CD4-positive, alpha-beta T cell treated with Interleukin-4 for 4 hours (primary cell): ENCODE measurements at places on chromosomes 11 and 22.

DNA sequence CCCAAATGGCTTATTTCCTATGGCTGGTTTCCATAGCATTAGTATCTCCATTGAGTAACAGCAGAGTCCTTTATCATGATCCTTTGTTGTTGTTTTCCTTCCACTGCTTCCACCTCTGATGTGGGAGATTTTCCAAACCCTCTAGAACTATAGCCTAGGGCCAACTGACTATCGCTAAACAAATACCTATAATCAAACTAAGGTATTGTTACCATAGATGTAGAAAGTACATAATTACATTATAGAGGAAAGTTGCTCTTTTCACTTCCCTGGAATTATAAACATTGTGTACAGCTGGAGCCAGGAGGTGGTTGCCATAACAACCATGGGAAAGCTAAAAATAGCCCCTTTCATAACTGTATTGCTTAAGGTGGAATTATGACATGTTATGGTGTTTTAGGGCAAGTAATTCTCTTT is 47.0 kb upstream of the ALKBH3 start:
- DNase-seq = no peak

- no peak for DNase-seq
These were observed 443.5 kb downstream of the SOX6 start for GRCh38 chr11:15912825-15913224.

GRCh38 chr11:130527636-130528297 is 79.3 kb downstream of the ADAMTS15 start:
- DNase-seq = no peak

DNA sequence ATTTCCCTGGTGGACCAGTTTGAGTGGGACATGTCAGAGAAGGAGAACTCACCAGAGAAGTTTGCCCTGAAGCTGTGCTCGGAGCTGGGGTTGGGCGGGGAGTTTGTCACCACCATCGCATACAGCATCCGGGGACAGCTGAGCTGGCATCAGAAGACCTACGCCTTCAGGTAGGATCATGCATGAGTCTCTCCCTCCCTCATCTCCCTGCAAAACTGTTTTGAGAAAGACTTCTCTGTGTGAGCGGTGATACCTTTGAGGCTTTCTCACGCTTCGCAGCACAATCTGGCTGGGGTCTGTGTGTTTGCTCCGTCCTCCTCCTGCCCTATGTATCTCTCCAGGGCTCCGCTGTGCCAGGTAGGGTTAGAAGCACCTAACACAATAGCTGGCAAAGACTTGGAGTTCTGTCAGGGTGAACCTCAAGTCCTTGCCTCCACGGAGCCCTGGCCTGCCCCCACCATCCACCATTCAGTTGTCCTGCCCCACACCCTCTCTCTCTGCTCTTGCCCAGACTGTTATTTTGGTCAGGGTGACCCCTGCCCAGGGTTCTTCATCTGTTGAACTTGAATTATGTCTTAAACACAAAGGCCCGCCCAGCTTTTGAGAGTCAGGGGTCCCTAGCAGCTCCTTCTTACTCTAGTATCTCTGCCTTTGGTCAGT is 13.4 kb downstream of the DERL3 start:
- DNase-seq = no peak

DNA sequence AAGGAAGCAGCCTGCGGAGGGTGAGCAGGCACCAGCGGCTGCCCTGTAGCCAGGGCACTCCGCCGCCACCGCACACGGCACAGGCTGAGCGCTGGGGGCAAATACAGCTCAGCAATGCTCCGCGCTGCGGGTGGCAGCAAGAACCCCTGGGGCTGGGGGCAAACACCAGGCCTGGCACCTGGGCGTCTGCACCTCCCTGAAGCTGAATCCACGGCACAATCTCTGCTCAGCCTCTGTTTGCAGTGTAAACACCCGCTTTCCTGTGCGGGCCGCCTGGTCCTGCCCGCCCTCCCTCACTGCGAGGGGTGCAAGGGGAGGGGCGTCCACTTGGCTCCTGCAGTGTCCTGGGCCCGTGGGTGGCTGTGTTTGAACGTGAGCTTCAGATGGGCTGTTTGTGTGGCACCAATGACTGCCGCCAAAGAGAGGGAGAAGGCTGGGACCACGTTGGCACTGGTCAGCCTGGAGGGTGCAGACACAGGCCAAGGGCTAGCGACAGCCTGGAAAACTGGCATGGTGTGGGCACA is 14.8 kb upstream of the MPPED1 start:
- no peak for DNase-seq

DNA sequence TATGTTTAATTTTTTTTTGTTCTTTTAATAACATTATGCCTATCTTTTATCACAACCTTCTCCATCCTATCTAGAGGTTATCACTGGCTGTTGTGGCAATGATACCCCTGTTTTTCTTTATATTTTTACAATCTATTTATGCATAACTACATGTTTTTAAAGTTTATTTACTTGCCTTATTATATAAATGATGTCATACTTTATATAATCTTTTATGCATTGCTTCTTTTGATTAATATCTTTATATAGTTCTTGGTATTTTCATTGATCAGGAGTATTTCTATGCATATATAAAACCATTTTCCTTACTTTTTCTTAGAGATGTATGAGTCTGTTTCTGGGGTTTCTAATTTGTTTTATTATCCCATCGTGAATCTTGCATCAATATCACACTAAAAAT is 719.8 kb upstream of the RAG2 start:
- no peak for DNase-seq

GRCh38 chr11:128397362-128397761 is 190.0 kb downstream of the ETS1 start:
- no peak for DNase-seq

GRCh38 chr11:3799143-3799542 is 1.8 kb upstream of the NUP98 start:
- no peak for DNase-seq

DNA sequence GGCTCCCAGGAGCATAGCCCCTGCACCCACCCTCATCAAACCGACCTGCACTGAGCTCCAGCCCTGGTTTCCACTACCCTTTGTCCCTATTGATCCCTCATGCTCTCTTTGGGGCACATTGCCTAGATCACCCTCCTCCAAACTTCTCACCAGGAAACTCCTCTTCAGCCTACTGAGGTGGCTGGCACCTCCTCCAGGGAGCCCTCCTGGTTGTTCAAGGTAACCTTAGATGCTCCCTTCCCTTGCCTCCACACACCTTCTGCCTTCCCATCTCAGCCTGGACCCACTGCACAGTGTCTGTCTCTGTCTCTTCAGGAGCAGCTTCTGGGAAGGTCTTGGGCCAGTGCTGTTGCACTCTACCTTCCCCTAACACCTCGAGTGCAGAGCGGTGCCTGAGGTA is 15.8 kb upstream of the WNT7B start:
- DNase-seq = no peak

DNA sequence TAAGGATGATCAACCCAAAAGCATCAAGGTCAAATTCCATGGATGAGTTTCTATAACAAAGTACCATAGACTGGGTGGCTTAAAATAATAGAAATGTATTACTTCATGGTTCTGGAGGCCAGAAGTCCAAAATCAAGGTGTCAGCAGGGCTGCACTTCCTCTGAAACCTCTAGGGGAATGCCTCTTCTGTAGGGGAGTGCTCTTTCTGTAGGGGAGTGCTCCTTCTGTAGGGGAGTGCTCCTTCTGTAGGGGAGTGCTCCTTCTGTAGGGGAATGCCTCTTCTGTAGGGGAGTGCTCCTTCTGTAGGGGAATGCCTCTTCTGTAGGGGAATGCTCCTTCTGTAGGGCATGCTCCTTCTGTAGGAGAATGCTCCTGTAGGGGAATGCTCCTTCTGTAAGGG is 65.5 kb downstream of the FBLN1 start:
- DNase-seq = no peak

- no peak for DNase-seq
These were observed 941.3 kb downstream of the OPCML start for GRCh38 chr11:132590986-132591385.

GRCh38 chr11:115778928-115779650 is 274.9 kb upstream of the CADM1 start:
- DNase-seq = no peak

- DNase-seq = no peak
These were observed 54.0 kb upstream of the PRDM11 start for GRCh38 chr11:45092404-45092785.

DNA sequence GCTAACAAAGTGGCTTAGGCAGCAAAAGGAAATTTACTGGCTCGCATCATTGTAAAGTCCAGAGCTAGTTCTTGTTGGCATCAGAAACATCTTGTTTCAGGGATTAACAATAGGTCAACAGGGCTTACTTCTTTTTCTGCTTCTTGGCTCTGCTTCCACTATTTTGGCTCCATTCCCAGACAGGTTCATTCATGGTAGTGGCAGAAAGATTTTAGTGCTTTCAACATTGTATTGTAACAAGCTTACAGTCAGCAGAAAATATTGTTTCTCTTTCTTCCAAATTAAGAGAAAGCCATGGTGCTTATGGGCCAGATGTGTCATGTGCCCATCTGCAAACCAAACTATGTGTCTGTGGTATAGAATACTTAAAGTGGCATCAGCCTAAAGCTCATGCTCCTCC is 315.6 kb downstream of the RAB38 start:
- no peak for DNase-seq

DNA sequence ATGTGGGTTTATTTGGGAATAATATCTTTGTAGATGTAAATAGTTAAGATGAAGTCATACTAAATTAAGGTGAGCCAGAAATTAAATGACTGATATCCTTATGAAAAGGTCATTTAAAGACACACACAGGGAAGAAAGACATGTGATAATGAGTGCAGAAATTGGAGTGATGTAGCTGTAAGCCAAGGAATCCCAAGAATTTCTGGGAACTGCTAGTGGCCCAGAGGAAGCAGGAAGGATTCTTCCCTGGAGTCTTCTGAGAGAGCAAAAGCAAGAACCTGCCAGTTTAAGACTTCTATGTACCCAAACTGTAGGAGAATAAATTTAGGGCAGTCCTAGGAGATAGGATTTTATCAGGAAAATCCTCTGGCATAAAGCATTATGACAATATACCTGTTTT is 66.9 kb downstream of the LRRC4C start:
- DNase-seq = no peak

DNA sequence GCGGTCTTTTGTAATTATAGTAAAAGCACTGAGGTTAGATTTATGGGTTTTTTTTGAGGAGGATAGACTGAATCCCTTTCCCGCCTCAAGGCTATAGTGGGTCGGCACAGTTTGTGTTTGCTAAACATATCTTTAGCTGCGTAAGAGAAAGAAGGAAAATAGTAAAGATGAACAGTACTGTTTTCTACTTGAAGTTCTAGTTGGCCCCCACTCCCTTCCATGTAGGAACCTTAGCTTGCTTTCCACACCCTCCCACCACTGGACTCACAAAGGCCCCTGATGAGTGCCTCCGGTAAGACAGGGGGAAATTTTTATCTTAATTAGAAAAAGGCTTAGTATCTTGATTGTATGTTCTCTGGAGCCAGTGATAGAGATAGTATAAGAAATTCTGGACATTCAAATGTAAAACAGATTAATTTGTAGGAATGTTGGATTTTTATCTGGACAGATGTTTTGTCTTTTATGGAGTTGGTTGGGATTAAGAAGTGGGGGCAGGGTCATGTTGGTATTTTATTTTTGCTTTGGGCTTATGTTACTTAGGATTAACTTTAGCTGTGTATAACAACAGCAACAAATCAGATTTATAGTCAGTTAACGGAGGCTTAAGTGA is 49.4 kb downstream of the PTPRJ start:
- no peak for DNase-seq

GRCh38 chr11:34271727-34272126 is 86.1 kb downstream of the ABTB2 start:
- DNase-seq = no peak

GRCh38 chr11:132864811-132865576 is 667.3 kb downstream of the OPCML start:
- no peak for DNase-seq

GRCh38 chr11:103633068-103633788 is 403.2 kb upstream of the DDI1 start:
- DNase-seq = no peak

GRCh38 chr11:24859801-24860300 is 363.0 kb downstream of the LUZP2 start:
- no peak for DNase-seq

DNA sequence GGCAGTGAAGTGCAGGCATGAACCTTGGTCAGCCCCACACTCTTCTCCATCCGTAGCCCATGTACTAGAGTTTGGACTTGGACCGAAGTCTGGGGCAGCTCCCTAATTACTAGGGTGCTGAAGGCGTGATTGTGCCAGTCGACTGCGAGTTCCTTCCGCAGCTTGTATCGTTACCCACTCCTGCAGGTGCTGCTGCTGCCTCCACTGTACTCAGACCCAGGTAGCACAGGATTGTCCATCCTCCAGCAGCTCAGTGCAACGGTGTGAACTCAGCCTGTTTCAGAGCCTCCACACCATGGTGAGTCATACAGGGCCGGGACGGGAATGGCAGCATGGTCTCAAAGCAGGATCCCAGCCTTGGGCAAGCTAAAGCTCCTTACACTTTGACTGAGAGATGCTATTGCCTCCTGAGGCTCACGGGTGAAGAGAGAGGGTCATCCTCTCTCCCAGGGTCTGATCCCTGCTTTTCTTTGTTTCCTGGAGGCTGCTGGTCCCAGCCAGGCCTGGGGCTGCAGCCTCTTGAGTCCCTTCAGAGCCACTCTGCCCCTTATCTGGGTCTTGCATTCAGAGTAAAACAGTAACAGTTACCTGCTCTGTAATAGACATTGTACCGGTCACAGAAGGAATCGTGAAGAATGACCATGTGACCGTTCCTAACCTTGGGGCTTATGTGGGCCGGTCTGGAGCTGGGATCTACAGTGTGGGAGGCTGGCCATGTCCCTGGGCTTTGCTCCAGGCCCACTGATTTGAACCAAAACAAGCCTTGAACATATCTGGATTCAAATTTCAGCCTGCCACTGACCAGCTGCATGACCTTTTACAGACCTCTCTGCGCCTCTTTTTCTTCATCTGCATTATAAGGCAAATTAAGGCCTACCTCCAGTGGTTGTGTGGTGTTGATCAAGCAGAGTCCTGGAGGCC is 1.7 kb downstream of the TKFC start:
- DNase-seq = no peak

DNA sequence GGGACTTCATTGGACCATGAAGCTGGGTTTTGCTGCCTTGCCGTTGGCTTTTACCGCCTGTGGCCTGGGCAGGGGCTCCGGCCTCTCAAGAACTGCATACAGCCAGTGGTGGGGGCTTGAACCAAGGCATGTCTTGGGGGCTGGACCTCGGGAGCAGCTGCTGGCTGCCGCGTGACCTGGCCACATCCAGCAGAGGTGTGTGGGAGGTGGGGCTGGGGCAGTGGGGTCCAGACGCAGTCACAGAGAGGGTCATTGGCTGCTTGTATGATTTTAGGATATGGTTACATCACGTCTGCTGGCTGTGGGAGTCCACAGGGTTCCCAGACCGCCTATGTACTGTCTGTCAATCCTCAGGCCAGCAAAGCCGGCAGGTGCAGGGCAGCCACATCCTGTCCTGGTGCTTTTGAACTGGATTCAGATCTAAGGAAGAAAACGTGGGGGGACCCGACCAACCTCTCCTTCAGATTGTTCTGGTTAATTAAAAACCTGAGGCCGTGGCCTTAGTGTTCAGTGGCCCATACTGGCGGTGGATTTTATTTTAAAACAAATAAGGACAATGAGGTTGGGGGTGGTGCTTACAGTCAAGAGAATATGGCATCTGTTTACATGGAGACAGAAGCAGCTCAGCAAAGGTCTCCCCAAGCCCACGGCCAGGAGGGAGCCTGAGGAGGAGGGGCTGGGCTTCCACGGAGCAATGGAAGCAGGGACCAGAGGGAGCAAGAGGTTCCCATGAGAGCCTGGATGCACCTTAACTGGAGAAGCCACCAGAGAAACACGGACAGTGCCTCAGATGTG is 426.0 kb downstream of the TBC1D22A start:
- no peak for DNase-seq
